ENCODE measurements at places on chromosomes 13 and 19. TPM values are rescaled to one million over a fixed set of nuclear protein-coding genes. Genes with fewer than 3 reads are reported as not detected.

Gene THSD1
- 4.0 TPM for polyA plus RNA-seq

Gene CEACAM19
- polyA plus RNA-seq: 3.5 TPM

Gene OR10H1
- polyA plus RNA-seq: not detected

Gene NLRP4
- polyA plus RNA-seq: not detected

Gene PNMA8C
- 0.03 TPM for polyA plus RNA-seq

Gene PSG11
- polyA plus RNA-seq: not detected

Gene EHD2
- polyA plus RNA-seq: 6.9 TPM

Gene ZNF571
- 3.0 TPM for polyA plus RNA-seq

Gene DLEU7
- polyA plus RNA-seq: 0.17 TPM

- DNase-seq: no peak
Measured at GRCh38 chr19:50909240-50910070, 1.7 kb downstream of the KLK4 start.

DNA sequence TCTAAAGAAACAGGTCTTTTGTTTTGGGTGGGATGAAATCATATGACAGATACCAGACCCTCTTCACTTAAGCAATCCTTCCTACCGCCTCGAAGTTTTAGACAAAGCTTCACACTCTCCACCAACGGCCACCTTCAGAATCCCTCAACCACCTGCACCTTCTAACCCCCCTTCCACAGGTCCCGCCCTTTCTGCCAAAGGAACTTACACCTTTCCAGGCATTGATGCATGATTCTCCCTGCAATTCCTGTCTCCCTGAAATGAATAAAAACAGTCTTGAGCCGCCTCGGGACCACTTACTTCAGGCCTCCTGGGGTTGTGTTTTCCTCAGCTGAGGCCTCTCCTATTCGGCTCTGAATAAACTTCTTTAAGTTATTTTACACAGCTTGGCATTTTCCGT, 859 bp downstream of the ZNF433 start:
- DNase-seq: no peak

- no peak for DNase-seq
Measured at GRCh38 chr19:13054626-13055212, 47.9 kb downstream of the LYL1 start.

DNA sequence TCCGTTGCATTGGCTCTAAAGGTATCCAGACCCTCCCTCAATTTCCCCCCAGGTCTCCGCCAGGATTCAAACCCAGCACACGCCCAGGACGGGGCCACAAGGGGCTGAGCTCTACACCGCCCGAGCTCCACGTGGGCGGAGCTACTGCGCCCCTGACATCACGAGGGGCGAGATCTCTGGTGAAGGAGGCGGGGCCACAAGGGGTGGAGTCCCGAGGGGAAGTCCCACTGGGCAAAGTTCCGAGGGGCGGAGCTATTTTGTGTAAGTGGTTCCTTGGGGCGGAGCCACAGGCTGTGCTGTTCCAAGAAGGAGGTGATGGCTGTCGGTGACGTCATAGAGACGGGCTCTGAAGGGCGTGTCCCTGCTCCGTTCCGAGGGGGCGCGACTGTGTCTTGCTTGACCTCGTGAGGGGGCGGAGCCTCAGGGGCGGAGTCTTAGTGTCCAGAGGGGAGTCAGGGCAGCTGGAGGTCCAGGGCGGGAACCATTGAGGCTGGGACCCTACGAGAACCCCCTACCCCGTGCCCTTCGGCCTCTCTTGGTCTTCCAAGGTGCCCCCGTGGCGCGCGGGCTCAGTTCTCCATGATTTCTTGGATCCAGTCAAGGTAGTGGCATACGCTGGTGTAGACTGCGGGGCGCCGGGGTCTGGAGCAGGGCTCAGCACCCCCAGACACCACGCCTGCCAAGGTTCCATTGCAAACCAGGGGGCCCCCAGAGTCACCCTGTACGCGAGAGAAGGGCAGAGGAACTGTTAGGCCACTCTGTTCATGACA, 1.3 kb upstream of the KLK8 start:
- DNase-seq: peak; percentile 57

DNA sequence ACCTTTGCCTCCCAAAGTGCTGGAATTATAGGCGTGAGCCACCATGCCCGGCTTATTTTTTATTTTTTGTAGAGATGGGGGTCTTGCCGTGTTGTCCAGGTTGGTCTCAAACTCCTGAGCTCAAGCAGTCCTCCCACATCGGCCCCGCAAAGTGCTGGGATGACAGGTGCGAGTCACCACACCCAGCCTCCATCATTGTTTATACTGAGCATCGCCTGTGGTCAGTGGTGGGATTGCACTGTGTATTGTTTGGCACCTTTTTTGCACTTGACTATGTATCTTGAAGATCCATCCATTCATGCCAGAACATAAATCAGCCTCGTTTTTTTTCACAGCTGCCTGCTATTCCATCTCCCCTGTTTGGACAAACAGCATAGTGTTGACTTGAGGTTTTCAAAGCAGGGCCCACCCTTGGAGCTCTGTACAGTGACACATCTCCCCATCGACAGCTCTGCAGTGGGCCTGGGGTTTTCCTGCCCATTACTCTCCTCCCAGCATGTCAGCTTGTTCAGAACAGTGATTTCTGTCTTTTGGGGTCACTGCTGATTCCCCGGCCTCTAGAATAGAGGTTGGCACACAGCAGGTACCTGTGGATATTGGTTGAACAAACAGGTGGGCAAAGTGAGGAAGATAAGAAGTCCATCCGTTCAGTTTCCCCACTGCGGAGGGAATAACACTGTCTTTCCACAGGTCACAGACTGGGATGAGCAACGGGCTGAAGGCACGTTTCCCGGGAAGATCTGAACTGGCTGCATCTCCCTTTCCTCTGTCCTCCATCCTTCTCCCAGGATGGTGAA, 8.2 kb upstream of the UPK1A start:
- no peak for DNase-seq

GRCh38 chr13:80742033-80742432, 401.1 kb upstream of the SPRY2 start:
- no peak for DNase-seq

DNA sequence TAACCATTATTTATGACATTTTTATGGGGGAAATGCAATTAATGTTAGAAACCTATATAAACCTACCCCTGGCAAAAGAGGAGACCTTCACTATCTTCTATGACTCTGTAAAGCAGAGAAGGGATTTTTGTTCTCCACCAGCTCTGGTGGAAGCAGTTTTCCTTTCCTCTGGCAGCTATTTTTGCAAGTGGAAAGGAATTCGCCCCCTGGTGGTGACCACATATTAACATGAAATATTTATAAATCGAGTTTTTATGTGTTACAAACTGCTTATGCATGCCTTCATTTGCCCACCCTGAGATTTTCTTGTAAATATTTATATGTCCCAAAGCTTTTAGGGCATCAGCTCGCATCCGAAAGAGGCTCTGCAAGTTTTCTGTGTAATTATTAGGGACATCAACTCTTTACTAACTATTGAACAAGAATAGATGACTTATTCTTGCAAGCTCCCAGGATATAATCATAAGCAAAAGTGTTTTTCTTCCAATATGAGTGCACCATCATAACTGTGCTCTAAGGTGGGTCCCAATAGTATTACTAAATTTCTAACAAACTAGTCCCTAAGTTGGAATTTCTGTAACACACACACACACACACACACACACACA, 62.4 kb downstream of the SERTM1 start:
- DNase-seq: no peak

DNA sequence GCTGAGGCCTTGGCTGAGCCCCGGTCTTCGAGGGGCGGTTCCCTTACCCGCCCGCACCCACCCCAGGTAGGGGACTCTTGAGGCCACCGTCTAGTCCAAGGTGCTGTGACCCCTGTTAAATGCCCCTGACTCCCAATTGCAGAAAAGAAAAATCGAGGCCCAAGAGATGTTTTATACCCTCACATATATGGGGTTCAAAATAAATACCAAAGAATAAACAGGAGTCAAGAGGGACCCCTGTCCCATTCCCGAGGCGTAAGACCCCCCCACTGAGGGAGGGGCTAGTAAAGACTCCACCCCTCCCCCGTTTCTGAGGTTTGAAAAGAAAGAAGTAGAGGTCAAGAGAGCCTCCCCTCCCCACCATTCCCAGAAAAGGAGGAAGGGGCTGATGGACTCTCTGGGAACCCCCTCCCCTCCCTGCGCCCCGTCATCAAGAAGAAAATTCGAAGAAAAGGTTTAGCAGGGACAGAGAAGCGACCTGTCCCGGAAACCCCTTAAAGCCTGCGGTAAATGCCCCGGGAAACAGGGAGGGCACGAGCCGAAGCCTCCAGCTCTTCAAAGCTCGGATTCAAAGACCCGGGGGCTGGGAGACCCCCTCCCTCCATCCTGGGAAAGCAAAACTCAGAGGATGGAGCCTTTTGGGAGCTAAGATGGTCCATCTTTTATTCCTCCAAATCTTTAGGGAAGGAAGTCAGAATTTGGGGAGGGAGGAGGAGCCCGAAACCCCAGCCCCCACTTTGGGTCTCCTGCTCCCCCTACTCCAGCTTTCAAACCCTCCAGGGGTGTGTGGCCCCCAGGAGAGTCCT, 755 bp upstream of the RAB3A start:
- peak; percentile 85 for DNase-seq

GRCh38 chr13:87444135-87444534, 227.0 kb upstream of the SLITRK5 start:
- DNase-seq: no peak

DNA sequence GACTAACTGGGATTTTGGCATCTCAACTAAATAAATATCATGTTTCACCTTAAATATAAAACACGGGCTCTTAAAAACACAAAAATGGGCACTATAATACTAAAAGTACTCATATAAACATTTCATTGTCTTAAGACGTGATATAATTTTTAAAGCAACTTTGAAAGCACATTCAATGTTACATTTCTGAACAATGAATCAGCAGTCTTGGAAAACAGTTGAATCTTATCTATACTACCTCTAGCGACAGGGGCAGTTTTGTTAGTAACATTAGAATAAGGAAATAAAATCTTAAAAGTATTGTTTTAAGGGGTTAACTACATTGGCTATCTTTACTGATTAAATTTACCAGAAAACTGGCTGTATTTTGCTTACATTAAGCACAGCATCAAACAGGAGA, 156.9 kb downstream of the UGGT2 start:
- DNase-seq: no peak

DNA sequence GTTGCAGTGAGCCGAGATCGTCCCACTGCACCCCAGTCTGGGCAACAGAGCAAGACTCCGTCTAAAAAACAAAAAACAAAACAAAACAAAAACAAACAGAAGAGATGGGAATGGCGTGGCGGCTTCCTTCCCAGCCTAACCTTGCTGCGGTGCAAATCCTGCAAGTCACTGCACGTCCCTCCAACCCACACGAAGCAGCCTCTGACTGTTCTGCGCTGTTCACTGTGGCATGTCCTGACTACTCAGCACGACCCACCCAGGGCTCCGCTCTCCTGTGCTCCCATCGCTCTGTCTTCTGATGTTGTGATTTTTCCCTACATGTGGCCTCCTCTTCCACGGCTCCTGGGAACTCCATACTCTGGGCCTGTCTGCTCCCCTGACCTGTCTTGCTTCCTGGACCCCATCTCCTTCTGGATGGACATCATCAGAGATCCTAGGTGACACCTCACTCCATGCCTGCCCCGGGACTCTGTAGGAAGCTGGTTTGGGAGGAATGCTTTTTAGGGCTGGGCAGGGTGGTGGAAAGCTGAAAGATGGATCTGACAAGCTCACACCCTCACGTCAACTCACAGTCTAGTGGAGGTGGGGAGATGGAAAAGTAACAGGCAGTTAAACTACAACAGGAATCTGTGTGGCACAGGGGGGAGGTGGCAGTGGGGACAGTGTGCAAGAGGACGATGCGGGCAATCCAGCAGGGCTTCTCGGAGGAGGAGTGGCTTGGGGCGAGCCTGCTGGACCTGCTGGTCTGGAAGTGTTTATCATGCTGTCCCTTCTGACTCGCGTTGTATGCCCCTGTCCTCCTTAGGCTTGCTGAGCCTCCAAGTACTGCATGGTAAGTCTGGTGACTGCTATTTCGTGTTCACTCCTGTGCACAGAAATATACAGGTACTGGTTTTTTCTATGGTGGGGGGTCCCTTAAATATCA, 18.8 kb downstream of the ZSCAN5A start:
- no peak for DNase-seq

GRCh38 chr19:44758596-44758995, 10.1 kb downstream of the BCL3 start:
- DNase-seq: no peak

GRCh38 chr13:28586439-28587173, 72.3 kb upstream of the POMP start:
- DNase-seq: no peak

DNA sequence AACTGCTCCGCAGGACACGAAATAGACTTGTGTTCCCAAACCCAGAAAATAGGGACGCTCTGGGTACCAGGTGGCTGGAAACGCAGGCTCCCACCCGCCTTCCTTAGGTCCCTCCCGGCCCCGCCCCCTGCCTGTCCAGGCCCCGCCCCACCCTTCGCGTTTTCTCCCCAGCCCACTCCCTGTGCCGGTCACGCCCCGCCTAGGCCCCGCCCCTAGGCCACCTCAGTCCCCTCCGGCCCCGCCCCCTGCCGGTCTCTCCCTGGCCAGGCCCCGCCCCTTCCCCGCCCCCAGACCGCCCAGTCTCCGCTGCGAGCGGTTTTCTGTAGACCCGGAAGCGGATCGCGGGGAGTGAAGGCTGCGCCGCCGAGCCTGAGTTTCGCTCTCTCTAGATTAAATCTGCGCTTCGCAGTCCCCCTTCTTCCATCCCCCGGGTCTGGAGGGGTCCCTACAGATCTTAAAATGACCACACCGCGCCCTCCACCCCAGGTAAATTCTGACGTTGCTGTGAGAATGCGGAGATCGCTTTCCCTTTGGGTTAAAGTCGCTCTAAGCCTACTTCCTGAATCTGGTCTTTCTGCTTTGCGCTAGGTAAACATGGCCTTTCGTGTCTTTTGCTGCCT, 3.7 kb upstream of the ZNF665 start:
- peak; percentile 99 for DNase-seq

GRCh38 chr13:37700887-37701286, 102.3 kb upstream of the POSTN start:
- DNase-seq: no peak

GRCh38 chr13:90640976-90641375, 706.5 kb upstream of the MIR17HG start:
- no peak for DNase-seq

DNA sequence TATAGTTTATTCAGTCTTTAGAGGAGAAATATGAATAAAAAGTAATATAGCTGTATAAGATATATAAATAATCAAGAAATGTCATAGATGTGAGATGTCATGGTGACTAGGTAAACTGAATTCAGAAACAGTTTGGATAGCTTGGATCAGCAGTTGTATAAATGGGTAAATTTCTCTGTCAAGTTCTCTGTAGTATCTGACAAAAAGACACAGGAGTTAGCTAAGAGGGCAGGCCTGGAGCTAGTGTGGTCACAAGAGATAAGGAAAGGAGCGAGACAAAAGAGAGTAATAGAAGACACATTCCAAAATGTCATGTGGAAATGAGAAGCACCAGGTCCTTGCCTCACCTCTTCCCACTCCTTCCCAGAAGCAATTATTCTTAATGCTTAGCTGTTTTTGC, 349.0 kb downstream of the LMO7 start:
- no peak for DNase-seq

Measured in spleen (tissue), 13 donors.